NCI-H1092 (cell line): ENCODE measurements at places on chromosomes 2 and 18.

DNA sequence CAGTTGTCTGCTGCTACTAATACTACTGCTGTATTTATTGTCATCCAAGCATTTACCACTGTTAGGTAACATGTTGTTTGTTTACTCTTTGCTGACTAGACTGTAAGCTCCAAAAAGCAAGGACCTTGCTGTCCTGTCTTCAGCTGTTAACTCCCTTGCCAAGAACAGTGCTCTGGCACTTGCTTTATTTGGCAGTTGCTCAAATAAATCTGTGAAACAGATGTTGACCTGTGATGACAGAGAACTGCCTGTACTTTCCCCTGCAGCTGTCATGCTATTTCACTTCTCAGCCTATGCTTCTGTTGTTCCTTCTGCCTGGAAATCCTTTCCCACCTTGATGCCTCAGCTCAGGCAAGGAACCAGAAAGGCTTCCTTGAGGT is 181.2 kb downstream of the ATAD2B start:
- no peak for DNase-seq

- no peak for DNase-seq
These were observed 244.6 kb upstream of the UBE2E3 start for GRCh38 chr2:180735799-180736198.

GRCh38 chr18:79856119-79857007 is 58.6 kb downstream of the KCNG2 start:
- peak; percentile 51 for DNase-seq

DNA sequence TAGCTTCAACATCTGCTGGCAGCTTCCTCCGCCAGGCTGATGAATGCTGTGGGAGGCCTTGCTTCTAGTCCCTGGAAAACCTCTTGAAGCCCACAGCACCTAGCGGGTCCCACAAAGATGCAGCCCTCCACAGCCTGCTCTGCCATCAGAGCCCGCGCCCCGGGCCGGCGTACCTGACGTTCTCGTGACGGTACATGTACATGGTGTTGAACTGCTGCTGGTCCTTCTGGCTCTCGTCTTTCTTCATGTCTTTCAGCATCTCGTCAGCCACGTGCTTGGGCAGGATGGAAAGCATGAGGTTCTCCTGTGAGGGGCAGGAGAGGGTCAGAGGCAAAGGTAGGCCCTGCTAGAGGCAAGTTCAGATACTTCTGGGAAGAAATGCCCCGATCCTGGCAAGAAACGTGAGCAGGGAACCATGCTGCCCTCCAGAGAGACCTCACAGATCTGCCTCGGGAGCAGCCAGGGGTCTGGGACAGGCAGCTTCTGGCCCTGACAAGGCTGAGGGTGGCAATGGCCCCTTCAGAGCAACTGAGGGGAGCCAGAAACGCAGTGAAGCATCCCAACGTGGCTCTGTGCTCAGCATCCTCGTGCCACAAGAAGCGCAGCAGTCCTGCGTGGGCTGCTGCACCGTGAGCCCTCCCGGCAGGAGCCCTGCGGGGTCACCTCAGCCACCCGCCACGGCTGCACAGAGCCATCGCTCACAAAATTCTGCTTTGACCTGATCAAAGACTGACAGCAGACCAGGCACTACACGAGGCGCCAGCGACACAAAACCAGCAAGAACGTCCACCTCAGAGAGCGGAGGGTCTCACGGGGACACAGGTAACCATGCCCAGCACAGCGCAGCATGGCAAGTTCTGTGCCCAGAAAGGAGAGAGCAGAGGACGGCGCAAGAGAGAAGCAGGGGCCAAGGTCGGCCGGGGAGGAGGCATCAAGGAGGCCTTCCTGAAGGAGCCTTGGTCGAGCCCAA is 49.1 kb downstream of the CENPO start:
- no peak for DNase-seq

DNA sequence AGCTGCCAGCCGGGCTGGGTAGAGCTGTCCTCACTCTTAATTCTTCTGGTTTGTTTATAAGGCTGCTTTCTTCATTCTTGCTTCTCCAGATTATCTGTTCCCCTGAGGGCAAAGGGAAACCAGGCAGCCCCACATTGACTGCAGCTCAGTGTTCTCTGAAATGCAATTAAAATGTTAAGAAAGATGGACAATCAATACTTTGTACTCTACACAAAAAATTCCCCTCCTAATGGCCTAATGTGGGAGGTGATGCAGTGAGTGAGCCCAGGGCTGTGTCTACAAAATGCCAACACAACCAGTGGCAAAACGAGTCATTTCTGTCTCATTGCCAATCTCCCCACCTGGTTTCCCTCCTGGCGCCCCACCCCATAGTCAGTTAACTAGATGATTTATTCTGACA is 541.7 kb upstream of the RAB6C start:
- no peak for DNase-seq

DNA sequence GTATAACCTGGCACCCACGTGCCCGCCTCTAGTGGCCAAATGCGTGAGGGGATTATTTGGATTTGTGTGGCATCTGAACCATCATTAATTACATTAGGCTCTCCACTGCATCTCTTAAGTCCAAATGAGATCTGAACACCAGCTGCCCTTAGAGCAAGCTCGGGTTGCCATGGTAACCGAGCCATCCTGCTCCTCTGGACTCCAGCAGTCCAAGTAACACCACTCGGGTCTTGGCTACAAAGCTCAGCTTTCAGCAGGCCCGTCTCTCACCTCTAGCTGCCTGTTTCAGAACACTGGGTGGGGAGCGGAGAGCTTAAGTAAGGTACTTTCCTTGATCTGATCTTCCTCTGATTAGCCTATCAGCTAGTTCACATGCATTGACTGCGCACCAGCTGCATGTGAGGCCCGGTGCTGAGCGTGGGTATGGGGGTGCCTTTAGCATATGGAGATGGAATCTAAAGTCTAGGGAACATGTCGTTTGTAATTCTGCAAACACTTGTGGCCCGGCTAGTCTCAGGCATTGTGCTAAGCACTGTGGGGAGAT is 14.1 kb upstream of the CYS1 start:
- no peak for DNase-seq

- DNase-seq, result no peak
These were observed 86.0 kb upstream of the TMEM247 start for GRCh38 chr2:46393347-46393820.

- no peak for DNase-seq
These were observed 222.0 kb downstream of the ZNF516 start for GRCh38 chr18:76273036-76273545.

- DNase-seq, result no peak
These were observed 3.8 kb upstream of the GATA6 start for GRCh38 chr18:22165603-22166068.

GRCh38 chr18:78871618-78872017 is 108.0 kb upstream of the SALL3 start:
- no peak for DNase-seq

GRCh38 chr18:63126134-63127069 is 193.2 kb downstream of the BCL2 start:
- no peak for DNase-seq
